Kidney glomerular epithelial cell (primary cell): ENCODE measurements at places on chromosomes 1 and 21.

DNA sequence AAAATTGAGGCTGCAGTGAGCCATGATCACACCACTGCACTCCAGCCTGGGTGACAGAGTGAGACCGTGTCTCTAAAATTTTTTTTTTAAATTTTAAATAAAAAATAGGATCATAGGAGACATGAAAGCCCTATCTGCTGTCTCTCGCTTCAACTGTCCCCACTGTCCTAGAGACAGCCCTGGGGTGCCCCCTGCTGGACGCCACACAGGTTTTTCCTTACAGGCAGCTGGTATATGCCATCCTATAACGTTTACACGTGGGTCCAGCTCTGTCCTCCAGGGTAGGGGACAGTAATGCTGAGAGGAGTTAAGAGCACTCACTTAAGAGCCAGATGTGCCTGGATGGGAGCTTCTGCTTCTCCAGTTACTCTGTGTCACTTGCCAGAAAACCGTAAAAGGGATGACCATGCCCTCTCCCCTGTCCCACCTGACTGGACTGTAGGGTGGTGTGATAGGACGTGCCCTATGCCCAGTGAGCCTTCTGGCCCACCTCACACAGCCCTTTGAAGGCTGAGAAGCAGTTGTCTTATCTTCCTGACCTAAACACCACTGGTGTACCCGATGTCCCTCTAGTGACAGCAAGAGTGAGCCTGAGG lies 8.5 kb downstream of the FBXO2 start:
- peak; percentile 37 for DNase-seq

GRCh38 chr1:41484402-41485241 lies at the start of gene EDN2:
TSS of gene EDN2 (minus strand) at chr1:41484683. CDS start at chr1:41484601, 82 bp downstream.
- peak; percentile 33 for DNase-seq

DNA sequence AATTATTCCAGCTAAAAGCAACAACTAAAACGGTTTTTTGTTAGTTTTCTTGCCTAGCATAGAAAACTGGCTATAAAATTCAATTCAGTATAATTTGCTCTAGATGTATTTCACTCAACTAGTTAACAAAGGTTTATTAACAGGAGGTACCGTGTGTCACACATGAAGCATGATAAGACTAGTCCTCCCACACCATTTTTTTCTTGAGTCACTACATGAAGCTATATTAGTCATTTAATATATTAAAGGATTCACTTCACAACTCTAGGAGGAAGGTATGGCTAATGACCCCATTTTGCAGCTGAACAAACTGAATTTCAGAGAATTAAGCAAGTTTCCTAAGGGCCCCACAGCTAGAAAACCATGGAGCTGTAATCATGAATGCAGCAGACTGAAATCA lies 307.8 kb upstream of the USP25 start:
- DNase-seq, result peak; percentile 59

DNA sequence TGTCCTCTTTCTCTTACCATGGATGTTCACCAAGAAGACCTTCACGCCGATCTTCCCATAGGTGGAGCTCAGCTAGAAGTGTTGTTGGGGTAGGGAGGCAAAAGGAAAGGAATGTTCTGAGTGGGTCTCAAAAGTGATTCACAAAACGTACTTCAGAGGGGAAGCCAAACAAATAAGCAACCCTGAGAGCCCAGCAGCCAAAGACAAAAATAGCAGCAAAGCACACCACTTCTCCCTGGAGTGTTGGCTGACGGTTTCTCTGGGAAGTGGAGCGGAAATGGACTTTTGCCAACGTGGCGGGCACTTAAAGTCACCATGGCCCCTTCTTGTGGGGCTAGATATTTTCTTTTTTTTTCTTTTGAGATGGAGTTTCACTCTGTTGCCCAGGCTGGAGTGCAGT lies 23.1 kb downstream of the SLC26A9 start:
- DNase-seq, result peak; percentile 7

- DNase-seq, result no peak
Measured at GRCh38 chr21:16193496-16194094, 463.8 kb downstream of the USP25 start.

DNA sequence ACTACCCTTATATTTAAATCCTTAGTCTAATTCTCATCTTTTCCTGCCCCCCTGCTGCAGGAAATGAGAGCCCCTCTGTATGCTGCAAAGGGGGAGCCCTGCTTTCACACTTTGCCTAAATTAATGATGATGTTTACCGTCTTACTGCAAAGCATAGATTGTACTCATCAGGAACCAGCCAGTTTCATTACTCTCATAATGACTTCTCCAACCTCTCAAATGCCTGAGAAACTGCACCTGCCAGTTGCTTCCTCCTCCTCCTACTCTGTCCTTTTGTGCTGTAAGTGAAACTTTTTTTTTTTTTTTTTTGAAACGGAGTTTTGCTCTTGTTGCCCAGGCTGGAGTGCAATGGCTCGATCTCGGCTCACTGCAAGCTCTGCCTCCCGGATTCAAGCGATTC lies 101.7 kb downstream of the ADSS2 start:
- no peak for DNase-seq

- no peak for DNase-seq
Measured at GRCh38 chr1:192588546-192588945, 13.0 kb downstream of the RGS1 start.

DNA sequence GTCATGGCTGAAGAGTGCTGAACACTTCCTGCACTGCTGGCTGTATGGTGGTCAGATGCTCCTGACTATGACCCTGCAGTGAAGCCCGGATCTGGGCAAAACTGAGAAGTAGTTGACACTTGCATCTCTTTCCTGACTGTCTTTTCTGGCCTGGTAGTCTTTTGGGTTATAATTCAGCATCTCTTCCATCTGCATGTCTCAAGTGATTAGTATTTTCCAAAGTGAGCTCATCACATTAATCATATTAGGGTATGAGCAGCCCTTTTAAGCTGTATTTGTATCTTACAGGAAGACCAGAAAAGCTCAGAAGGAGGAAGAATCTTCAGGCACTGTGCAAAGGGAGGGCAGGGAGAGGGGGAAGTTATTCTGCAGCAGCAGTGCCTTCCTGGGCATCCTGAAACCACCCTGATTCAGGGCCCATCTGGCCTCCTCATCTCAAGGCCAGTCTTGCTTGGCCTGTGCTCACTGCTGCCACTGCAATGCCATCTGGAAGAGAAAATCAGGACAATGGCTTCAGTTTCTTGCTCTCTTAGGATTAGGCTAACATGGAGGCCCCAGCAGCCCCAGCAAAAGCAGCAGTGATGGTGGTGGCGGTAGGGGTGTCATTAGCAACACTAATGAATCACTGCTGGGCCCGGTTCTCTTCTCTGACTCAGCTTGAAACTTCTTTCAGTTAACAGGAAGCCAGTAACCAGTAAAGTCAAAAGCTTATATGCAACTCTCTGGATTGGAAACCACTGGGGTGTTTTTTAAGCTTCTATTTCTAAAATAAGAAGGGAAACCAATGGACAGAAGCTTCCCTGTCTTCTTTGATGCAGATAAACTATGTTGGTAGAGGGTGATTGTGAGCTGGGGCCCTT lies 63.3 kb upstream of the WDR26 start:
- peak; percentile 89 for DNase-seq

DNA sequence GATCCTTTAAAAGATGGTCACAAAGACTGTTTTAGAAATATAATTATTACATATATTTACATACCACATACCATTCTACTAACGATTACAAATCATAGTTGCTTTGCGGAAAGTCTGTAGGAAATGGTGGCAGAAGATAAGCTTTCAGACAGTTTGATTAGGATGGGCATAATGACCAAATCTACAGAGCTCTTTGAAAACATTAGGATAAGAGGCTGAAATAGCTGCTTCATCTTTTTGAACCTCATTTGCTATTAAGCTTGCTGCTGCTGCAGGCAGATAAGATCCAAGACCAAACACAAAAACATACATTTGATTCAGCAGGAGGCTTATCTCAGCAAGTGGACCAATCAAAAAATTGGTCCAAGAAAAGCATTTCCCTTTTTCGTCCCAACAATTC lies 47.1 kb downstream of the DDAH1 start:
- DNase-seq, result no peak

- DNase-seq, result no peak
Measured at GRCh38 chr1:229028544-229028943, 242.4 kb upstream of the RAB4A start.

- DNase-seq, result no peak
Measured at GRCh38 chr1:213211201-213211600, 160.2 kb downstream of the RPS6KC1 start.

DNA sequence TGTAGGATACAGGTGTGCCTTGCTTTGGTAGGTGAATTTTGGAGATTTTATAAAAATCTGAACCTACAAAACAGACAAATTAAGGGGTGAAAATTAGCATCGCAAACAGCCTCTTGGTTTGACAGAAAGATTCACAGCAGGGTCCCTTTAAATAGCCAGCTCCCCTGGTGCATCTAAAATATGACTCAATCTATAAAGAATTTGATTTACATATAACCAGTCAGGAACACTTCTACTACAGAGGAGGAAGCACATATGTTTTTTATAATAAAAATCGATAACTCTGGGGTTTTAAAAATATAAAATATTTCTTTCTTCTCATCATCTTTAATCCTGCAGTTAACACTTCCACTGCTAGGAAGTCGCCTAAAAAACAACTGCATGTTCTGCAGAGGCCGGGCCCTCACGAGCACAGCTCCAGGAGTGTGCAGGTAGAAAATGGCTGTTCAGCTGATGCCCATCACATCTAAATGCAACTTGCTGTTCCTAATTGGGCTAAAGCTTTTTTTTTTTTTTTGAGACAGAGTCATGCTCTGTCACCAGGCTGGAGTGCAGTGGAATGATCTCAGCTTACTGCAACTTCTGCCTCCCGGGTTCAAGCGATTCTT lies 203.4 kb downstream of the HS2ST1 start:
- no peak for DNase-seq

DNA sequence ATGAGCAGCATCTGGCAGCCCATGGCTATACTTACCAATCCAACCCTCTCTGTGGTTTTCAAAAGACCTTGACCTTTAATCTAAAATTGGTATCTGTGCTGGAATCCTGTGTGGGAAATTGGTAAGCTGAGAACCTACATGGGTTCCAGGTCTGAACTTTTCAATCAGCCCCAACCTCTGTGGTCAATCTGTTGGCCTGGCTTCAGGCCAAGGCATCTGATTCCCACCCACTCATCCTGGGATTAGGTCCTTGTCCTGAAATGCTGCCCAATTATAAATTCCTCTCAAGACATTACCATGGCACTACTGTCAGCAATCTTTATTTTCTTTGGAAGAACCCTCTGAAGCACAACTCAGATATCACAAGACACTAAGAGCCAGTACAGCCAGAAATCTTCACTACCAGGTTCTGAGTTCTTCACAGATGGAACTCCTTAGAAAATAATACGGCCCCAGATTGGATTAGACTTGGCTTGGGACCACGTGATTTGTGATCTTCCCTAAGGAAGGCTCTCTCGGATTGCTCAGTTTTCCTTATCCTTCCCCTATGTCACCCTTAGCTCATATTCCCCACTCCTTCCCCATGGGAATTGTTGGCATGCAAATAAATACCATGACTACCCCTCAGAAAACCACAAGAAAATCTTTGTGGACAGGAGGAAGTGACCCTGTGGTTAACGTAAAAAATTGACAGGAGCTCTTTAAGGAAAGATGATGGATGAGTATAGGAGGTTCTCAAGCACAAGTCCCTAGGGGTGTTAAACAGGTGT lies 207.9 kb upstream of the ST6GALNAC5 start:
- DNase-seq, result no peak

DNA sequence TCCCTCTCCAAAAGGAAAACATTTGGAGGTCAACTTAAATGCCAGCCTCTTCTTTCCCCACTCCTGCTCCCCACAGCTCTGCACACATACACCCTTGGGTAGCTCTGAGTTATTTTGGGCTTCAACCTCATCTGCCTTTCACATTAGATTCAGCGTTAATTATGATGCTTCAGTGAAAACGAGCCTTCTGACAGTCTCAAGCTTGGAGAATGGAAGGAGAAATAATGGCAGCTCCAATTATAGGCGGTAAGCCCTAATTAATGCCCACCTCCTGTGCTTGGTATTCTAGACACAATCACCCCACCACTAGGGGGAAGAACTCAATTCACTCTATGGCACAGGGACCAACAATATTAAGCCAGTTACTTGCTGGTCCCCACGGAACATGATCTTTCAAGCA lies 397.9 kb downstream of the BRINP2 start:
- DNase-seq, result no peak

- no peak for DNase-seq
Measured at GRCh38 chr1:53176452-53177208, 20.0 kb upstream of the CPT2 start.

- DNase-seq, result no peak
Measured at GRCh38 chr1:192784397-192784796, 24.4 kb upstream of the RGS2 start.

- DNase-seq, result no peak
Measured at GRCh38 chr1:68938051-68938666, 441.3 kb upstream of the DEPDC1 start.

GRCh38 chr1:111911061-111911460 lies 78.4 kb downstream of the KCND3 start:
- no peak for DNase-seq

GRCh38 chr1:39592069-39592468 lies 15.5 kb upstream of the PABPC4 start:
- DNase-seq, result no peak

DNA sequence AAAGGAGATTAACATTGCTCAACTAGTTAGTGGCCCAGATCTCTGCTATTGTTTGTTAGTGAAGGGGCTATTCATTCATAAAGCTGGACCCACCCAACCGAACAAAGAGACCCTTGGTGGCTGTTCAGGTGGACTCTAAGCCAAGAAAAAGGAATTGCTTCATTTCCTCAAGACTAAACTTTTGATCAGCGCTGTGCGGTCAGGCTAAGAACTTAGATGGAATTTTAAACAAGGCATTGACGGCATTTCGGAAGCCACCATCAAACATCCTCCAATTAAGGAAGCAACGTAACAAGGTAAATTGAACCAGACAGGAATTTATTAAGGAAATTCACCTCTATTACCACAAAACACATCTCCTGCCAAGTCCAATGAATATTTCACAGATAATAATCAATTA lies 19.9 kb upstream of the SHCBP1L start:
- no peak for DNase-seq

DNA sequence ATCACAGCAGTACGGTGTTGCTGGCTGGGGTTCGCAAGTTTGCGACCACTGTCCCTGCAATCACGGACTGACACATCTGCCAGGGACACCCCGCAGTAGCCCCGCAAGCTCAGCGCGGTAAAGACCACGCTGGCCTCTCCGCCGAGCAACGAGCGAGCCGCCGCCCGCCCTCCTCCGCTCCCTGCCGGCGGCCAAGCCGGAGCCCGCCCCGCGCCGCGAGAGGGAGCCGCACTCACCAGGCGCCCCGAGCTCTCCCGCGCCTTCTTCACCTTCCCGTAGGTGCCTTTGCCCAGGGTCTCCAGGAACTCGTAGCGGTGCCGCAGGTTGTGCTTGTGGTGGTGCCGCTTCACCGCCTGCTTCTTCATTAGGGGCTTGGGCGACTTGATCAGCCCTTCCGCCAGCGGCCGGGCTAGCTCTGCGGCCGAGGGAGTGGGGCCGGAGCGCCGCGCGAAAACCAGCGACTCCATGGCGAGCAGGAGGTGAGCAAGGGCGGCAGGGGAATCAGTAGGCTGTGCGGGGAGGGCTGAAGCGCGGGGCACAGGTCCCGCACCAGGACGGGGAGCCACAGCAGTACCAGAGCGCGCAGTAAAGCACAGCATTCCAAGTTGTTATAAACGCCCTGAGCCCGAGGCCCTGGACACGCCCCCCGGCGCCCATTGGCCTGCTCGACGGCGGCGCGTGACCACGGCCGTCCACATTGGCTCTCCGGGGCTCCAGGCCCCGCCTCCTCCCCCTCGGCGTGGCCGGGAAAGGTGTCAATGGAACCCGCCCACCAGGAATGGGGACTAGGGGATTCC lies at the start of gene NUAK2:
Gene NUAK2, minus strand, starts transcription at position 584 of the 797 bp plus-strand sequence. Its CDS starts 117 bp downstream, at position 467.
- peak; percentile 80 for DNase-seq
